ENCODE measurements at places on chromosomes 6 and 20. TPM values are rescaled to one million over a fixed set of nuclear protein-coding genes. Genes with fewer than 3 reads are reported as not detected.

- peak; percentile 61 for DNase-seq
- no peak overlapping the region for H3K27ac ChIP-seq
- H3K36me3 ChIP-seq: no peaks in the 10 kb centered on the region
- peaks cover 8% of the 10 kb centered on the region for H3K4me1 ChIP-seq
- no peak overlapping the region for H3K4me3 ChIP-seq
- H3K27me3 ChIP-seq: peaks cover 72% of the 10 kb centered on the region
Measured at GRCh38 chr6:166173281-166173951, 5.8 kb upstream of the TBXT start.

GRCh38 chr6:7725412-7725811, 487 bp upstream of the BMP6 start:
- H3K4me3 ChIP-seq: no peak overlapping the region
- H3K36me3 ChIP-seq: no peaks in the 10 kb centered on the region
- no peak for DNase-seq
- H3K4me1 ChIP-seq: peaks cover 5% of the 10 kb centered on the region

- H3K36me3 ChIP-seq: no peaks in the 10 kb centered on the region
- DNase-seq: no peak
- no peak overlapping the region for H3K4me3 ChIP-seq
Measured at GRCh38 chr6:81998432-81998831, 246.0 kb upstream of the TENT5A start.

GRCh38 chr6:42610416-42610815, 46.6 kb downstream of the UBR2 start:
- no peak overlapping the region for H3K4me3 ChIP-seq
- H3K36me3 ChIP-seq: peaks cover 43% of the 10 kb centered on the region
- no peak for DNase-seq
- no peak overlapping the region for H3K27ac ChIP-seq
- no peaks in the 10 kb centered on the region for H3K27me3 ChIP-seq
- H3K4me1 ChIP-seq: no peaks in the 10 kb centered on the region

GRCh38 chr20:6012179-6012578, 41.7 kb downstream of the LRRN4 start:
- H3K27ac ChIP-seq: peak overlapping the region; percentile 69

GRCh38 chr6:155418017-155418761, 37.5 kb downstream of the NOX3 start:
- no peak overlapping the region for H3K27ac ChIP-seq
- H3K4me3 ChIP-seq: no peak overlapping the region
- no peaks in the 10 kb centered on the region for H3K27me3 ChIP-seq
- H3K4me1 ChIP-seq: no peaks in the 10 kb centered on the region
- DNase-seq: no peak
- no peaks in the 10 kb centered on the region for H3K36me3 ChIP-seq

- H3K36me3 ChIP-seq: no peaks in the 10 kb centered on the region
- no peak overlapping the region for H3K4me3 ChIP-seq
- no peaks in the 10 kb centered on the region for H3K4me1 ChIP-seq
- no peak for DNase-seq
Measured at GRCh38 chr20:57844626-57845596, 135.1 kb upstream of the PMEPA1 start.

PREP gene
- polyA plus RNA-seq: 67.6 TPM

GRCh38 chr6:145891126-145891525, 73.0 kb downstream of the SHPRH start:
- no peak overlapping the region for H3K4me3 ChIP-seq
- no peak overlapping the region for H3K27ac ChIP-seq
- H3K4me1 ChIP-seq: no peaks in the 10 kb centered on the region
- H3K36me3 ChIP-seq: peaks cover 35% of the 10 kb centered on the region
- no peak for DNase-seq

DNA sequence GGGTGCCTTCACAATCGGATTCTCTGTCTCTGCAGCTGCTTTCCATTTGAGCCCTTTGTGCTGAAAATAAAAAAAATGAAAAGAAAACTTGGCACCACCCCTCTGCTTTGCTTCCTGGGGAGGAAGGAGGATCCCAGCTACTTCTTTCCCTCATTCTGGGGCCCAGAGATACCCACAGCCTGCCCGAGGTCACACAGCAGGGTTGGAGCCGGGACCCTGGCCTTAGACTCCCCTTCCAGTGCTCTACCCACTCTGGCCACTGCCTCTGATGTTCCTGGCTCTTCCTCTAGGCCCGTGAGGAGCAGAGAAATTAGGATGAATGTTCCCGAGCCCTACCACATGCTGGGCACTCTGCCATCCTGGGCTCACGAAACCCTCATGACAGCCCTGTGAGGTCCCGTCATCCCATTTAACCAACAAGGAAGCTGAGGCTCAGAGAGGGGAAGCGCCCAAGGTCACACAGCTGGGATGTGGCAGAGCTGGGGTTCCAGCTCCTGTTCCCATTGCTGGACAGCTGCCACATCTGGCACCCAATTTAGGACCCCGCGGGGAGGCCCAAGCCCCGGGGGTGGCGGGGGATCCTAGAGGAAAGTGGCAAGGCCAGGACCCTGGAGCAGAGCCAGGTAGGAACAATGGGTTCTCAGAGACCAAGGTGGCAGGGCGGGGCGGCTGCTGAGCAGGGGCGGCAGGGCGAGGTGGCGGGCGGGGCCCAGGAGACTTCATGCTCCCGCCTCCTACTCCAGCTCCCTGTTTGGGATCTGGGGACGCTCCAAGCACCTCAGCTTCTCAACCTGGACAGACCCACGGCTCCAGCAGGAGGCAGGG, 76.6 kb downstream of the CEBPB start:
- H3K36me3 ChIP-seq: no peaks in the 10 kb centered on the region
- no peaks in the 10 kb centered on the region for H3K4me1 ChIP-seq
- DNase-seq: peak; percentile 80
- H3K27ac ChIP-seq: no peak overlapping the region
- H3K4me3 ChIP-seq: no peak overlapping the region

DNA sequence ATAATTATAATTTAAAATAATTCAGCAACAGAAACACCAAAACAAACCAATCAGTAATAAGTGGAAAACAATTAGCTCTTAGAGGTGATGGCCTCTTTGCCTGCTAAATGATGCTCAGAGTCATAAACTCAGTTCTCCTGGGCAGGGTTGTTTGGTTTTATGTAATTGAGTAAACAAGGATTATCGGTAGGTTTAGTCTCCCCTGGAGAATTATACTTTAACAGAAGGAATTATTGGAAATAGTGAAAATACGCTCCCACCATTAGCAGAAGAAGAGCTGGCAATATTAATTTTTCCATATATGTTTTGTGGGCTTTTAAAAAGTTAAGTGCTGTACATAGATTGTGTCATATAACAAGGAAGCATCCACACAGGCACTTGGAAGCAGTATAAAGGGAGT, 27.0 kb downstream of the CAP2 start:
- peaks cover 16% of the 10 kb centered on the region for H3K36me3 ChIP-seq
- H3K4me1 ChIP-seq: peaks cover 56% of the 10 kb centered on the region
- peak overlapping the region; percentile 99 for H3K27ac ChIP-seq
- H3K27me3 ChIP-seq: no peaks in the 10 kb centered on the region
- no peak for DNase-seq
- H3K4me3 ChIP-seq: no peak overlapping the region

MOXD1 gene
- 20.8 TPM for polyA plus RNA-seq

DNA sequence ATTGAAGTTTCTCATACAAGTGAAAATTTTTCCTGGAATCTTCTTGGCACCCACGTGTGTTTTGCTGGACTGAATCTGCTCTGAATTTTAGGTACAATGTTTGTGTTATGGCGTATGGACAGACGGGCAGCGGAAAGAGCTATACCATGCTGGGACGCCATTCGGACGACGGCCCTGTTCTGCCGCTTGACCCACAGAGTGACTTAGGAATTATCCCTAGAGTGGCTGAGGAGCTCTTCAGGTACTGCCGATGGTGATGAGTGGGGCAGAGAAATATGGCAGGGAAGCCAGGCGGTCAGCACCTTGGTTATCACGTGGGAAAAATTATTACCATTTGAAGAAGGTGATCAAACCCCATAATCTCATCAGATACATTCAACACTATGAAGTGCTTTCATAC, 36.3 kb downstream of the KIF25 start:
- no peak overlapping the region for H3K27ac ChIP-seq
- H3K4me3 ChIP-seq: no peak overlapping the region
- no peaks in the 10 kb centered on the region for H3K36me3 ChIP-seq

GRCh38 chr20:4192378-4193068, 177.2 kb upstream of the RNF24 start:
- H3K36me3 ChIP-seq: no peaks in the 10 kb centered on the region
- no peak overlapping the region for H3K4me3 ChIP-seq
- H3K4me1 ChIP-seq: peaks cover 3% of the 10 kb centered on the region
- peak; percentile 80 for DNase-seq

TBXT gene
- not detected for polyA plus RNA-seq

DNA sequence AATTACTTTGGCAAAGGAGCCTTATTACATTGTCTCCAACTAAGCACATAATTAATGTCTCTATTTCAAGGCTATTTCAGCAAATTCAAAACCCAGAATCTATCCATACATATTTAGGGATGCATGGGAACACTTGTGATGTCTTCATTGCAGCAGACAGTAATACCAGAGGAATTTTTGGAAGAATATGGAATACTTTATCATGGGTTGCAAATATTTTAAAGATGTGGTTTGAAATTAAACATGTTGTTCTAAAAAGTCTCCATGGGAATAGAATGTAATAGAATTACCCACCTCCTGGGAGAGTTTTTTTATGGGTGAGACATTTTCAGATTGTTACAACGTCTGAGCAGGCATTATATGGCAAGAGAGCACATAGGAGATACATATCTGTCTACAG, 170.8 kb downstream of the KCNQ5 start:
- H3K27ac ChIP-seq: no peak overlapping the region
- no peaks in the 10 kb centered on the region for H3K27me3 ChIP-seq
- no peak for DNase-seq
- no peaks in the 10 kb centered on the region for H3K36me3 ChIP-seq
- peaks cover 55% of the 10 kb centered on the region for H3K4me1 ChIP-seq

SLC2A10 gene
- 7.8 TPM for polyA plus RNA-seq

Data from cardiac muscle cell (in vitro differentiated cells and primary cell).